ENCODE measurements at places on chromosomes 2 and 18.

DNA sequence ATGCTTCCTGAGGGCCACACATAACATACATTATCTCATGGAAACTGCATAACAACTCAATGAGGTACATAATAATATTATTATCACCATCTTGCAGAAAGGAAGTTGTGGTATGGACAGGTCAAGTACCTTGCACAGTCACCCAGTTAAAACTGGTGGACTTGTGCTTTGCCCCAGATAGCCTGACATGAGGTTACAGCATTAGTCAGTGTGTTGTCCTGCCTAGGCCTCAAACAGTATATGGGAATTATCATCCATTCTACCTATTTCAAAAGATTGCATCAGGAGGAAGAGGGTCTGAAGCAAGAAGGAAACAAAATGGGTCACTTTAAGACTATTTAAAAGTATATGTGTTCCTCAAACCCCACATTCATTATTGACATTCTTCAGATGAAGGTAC, 5.4 kb upstream of the ANTXR1 start:
- DNase-seq: no peak

- DNase-seq: no peak
Measured at GRCh38 chr2:228956701-228957474, 314.2 kb downstream of the PID1 start.

DNA sequence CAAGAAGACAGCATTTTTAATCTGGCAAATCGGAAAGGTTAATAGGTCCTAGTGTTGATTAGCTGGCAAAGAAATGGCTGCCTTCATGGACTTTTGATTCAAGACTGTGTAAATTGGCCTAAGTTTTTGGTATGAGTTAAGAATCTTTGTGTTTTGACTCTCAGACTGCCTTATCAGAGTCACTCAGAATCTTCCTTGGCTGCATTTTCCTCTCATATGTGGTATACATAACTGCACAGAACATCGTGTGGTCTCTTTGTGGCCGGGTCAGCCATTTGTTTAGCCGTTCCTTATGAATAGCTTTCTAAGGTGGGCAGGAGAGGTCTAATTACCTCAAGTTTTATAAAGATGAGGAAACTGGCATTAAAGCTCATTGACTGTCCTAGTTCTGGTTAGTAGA, 30.1 kb downstream of the CAB39 start:
- no peak for DNase-seq

- DNase-seq: no peak
Measured at GRCh38 chr2:171956135-171956825, 34.0 kb downstream of the HAT1 start.

DNA sequence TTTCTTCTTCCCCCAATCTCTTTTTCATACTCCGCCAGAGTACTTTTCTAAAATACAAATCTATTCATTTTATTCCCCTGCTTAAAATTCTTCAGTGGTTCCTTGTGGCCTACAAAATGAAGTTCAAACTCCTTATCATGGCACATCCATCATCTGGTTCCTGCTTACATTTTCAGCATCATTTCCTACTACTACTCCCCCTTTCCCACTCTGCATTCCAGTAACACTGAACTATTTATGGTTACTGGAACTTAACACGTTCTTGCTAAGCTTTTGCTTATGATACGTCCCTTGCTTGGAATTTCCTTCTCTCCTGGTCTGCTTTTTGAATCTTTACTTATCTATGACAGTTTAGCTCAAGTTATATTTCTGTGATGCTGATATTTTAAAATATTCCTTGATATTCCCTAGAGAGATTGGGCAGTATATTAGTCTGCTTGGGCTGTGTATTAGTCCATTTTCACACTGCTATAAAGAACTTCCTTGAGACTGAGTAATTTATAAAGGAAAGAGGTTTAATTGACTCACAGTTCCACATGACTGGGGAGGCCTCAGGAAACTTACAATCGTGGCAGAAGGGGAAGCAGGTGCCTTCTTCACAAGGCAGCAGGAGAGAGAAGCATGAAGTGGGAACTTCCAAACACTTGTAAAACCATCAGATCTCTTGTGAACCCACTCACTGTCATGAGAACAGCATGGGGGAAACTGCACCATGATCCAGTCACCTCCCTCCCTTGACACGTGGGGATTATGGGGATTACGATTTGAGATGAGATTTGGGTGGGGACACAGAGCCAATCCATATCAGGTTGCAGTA, 53.2 kb downstream of the BMPR2 start:
- DNase-seq: no peak

GRCh38 chr2:242020196-242021004, 150.9 kb downstream of the RTP5 start:
- no peak for DNase-seq

DNA sequence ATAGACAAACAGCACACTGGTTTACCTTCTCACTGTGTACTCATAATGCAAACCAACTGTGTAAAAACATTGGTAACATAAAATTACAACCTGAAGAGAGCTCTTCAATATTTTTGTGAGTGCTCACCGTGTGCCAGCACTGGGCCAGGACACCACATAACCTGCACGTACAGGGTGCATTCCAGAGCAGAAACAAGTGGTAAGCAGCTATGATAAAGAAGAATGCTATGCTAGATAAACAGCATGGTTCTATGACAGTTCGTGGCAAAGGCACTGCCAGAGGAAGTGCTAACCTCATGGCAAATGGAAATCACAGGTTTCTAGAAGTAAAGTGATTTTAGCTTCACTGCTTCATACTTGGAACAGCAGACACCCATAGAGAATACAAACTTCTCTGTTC, 343.5 kb downstream of the MTX2 start:
- no peak for DNase-seq

DNA sequence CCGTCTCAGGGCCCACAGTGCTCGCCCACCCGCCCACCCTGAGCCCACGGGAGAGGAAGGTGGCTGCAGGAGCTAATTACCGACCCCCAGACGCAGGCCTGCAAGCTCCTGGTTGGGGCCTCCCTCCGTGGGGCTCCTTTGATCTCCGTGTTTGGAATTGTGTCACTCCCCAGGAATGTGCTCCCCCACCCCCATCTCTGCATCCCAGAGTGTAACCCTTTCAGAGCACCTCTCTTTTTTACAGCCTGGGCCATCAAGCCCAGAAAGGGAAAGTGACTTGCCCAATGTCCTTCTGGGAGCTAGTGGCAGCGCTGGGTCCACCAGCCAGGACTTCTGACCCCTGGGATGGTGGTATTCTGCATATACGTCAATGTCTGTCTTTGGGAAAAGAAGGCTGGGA, 335.1 kb downstream of the CYRIA start:
- DNase-seq: no peak

DNA sequence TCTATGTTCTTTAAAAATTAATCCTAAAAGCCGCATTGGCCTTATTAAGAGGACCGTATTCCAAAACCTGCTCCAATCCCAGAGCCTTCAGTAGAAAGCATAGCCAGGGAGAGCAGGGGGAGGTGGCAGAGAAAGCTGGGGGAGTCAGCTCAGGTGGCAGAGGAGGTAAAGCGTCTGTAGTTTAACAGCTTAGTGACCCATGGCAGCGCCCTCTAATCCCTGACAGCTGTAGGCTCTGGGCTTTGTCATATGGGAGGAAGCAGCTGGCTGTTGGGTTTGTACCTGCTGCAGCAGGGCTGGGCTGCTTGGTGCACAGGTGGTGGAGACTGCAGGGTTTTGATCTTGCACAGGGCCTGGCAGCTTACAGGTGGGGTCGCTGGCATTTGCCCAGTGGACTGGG, 50.6 kb downstream of the THNSL2 start:
- DNase-seq: no peak

DNA sequence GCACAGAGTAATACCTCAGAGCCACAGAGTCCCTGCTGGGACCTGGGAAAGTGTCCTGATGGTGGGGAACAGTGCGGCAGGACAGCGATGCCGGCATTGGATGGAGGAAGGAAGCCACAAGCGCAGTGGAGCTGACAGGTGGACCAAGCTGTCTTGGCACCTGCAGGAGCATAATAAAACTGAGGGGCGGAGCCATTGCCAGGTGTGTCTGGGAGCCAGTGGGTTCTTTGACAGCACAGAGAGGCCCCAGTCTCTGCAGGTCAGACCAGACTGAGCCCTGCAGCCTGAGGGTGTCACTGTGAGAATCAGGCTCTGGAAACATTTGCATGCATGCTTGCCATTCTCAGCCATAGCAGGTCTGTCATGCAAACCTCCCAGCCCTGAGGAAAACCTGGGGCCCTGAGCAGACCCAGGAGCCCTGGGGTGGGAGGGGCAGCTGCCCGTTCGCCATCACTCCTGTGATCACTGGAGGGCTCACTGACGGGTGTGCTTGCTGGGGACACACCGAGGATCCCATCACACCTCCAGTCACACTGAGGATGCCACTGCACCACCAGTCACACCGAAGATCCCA, 210.5 kb upstream of the HDAC4 start:
- DNase-seq: no peak

DNA sequence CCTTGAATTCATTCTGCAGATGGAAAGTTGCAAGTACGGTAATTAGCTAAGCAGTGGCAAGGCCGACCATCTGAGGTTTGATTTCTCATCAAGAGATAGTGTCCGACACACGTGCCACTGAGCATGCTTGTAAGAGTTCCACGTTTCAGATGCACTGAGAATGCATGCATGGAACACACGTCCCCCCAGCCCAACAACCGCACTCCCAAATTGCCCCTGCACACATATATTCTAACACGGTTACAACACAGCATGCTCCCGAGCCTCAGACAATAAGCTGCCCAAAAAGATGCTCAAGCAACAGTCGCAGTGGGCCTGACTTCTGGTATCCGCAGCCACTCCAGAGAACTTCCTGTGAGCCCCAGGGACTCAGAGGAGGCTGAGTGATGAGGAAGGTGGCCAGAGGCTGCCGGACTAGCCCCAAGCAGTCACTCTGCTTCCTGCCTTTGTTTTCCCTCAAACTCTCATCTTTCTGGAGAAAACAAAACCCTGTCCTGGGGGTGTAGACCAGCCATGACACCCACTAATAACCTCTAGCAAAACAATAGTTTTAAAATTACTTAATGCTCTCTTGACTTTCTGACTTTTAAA, 204.0 kb downstream of the TGIF1 start:
- DNase-seq: no peak

DNA sequence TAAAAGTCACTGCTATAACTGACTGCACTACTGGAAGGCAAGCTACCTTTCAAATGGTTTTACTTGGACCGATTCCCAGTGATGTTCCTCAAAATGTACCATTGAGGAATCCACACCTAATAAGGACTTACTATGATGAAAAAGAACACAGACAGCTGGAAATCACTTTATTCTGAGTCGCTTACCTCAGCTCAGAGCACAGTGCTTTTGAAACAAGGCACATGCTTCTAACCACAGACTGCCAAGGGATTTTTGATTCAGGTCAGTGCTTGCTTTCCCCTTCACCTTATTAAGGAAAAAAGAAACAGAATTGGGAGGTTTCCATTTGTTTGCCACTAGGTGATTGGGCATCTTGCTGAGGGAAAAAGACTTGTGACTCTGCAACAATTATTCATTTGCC, 707.5 kb upstream of the FSHR start:
- DNase-seq: no peak

GRCh38 chr2:200136655-200137054, 169.8 kb upstream of the SPATS2L start:
- no peak for DNase-seq
